CD4-positive, alpha-beta T cell treated with Interferon alpha-2 for 1 hour (primary cell): ENCODE measurements at places on chromosomes 3 and 15.

DNA sequence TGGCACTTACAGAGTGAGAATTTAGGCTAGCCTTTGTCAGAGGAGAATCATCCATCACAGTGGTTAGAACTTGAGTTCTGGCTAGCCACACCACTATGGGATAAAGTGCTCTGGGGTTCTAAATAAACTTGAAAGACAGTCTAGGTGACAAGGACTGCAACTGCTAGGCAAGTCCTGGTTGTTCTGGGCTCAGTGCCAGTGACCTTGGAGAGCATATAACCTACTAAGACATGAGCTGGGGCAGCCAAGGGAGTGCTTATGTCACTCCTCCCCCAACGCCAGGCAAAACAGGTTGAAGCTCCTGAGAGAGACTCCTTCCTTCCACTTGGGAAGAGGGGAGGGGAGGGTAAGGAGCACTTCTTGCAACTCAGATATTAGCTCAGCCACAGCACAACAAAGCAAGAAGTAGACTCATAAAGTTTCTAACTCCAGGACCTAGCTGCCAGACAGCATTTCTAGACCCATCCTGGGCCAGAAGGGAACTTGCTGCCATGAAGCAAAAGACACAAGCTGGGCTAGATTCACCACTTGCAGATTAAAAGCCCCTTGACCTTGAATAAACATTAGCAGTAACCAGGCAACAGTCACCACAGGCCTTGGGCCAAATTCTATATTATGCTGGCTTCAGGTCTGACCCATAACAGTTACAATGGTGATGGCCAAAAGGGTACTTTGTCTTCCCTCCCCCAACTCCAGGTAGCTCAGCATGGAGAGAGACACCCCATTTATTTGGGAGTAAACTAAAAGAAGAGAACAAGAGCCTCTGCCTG lies 963.7 kb downstream of the PLOD2 start:
- no peak for DNase-seq

DNA sequence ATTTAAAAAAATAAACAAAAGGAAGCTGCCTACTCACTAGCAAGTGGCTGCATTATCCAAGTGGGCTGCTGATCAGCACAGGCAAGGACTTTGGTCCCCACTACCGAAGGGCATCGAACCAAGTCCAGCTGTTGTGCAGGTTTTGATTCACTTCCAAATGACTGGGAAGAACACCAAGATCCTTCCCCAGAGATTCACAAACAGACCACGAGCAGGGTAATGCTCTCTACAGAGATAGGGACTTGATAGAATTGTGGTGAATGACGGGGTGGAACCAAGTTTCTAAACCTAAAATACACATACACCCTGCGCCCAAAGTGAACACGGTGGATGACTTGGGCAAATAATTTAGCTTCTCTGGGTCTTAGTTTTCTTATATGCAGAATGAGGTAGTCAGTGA lies 203.7 kb upstream of the ICE2 start:
- no peak for DNase-seq

GRCh38 chr3:105553851-105554250 lies 187.1 kb downstream of the ALCAM start:
- DNase-seq = no peak

DNA sequence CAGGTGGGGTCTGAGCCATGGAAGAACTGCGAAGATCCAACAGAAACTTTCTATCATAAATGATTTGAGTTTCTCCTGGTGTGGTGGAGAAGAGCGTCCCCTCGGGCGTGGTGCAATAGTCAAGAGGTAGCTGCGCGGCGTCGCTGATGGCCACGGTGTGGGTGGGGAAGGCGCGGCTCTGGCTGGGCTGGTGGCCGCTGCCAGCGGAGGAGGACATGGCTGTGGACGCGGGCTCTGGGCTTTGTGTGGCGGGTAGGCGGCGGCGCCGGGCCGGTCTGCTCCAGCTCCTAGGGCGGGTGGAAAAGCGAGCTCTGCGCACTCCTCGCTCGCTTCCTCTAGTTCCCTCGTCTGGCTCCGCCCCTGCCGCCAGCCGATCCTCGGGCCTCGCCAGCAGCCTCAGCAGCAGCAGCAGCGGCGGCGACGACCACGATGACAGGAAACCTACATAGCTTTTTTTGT lies 5.9 kb downstream of the STARD9 start:
- DNase-seq = peak; percentile 72

- no peak for DNase-seq
These were observed 18.5 kb upstream of the LMCD1 start for GRCh38 chr3:8482960-8483665.

GRCh38 chr3:19331931-19332330 lies 183.6 kb downstream of the KCNH8 start:
- DNase-seq = no peak
